Kasumi-1 (cell line): ENCODE measurements at places on chromosomes 7 and 10.

DNA sequence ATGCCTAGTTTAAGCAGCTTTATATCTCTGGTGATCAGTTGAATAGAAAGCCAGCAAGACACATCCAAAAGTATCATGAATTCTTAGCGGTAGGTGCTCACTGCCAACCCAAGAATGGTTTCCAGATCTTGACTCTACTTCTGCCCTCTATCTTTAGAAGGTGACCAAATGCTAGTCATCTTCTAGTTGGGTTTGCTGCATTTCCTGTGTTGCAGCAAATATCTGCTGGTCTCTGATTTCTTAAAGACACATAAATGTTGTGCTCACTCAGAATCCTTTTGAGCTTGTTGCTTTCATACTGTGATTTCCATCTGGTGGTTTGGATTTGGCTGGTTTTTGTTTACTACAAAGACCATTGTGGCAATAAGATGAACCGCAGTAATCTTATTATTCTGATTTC lies 2.2 kb downstream of the CDC123 start:
- no peak for DNase-seq

GRCh38 chr10:35420827-35421552 lies 84.7 kb downstream of the CCNY start:
- DNase-seq, result no peak

DNA sequence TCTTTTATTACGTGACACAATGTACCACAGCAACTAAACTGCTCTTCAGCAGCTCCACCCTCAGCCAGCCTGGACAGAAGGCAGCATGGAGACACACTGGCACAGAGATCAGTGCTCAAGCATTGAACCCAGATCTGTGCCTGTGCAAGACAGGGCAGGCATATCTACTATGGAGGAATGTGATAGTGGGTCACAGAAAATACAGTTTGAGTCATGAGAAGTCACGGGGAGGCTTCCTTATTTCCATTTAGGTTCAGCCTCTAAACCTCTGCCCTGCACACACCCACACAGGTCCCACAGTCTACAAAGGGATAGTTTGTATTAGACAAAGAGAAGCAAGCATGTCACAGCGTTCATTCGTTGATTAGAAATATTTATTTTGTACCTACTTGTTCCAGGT lies 187.4 kb upstream of the AGR3 start:
- DNase-seq, result no peak

- peak; percentile 92 for DNase-seq
Measured at GRCh38 chr10:61896854-61897661, 4.4 kb upstream of the ARID5B start.

- no peak for DNase-seq
Measured at GRCh38 chr7:38506756-38507155, 124.4 kb downstream of the AMPH start.

GRCh38 chr10:87952612-87953011 lies 89.2 kb downstream of the PTEN start:
- no peak for DNase-seq

GRCh38 chr10:48194830-48195229 lies 79.7 kb downstream of the FRMPD2 start:
- DNase-seq, result no peak

GRCh38 chr7:10804770-10805169 lies 168.9 kb upstream of the PHF14 start:
- DNase-seq, result no peak

- no peak for DNase-seq
Measured at GRCh38 chr10:95314192-95314918, 23.6 kb upstream of the PDLIM1 start.

GRCh38 chr7:3598854-3599253 lies 297.8 kb downstream of the SDK1 start:
- DNase-seq, result no peak

- no peak for DNase-seq
Measured at GRCh38 chr7:32323712-32324111, 166.5 kb downstream of the LSM5 start.

DNA sequence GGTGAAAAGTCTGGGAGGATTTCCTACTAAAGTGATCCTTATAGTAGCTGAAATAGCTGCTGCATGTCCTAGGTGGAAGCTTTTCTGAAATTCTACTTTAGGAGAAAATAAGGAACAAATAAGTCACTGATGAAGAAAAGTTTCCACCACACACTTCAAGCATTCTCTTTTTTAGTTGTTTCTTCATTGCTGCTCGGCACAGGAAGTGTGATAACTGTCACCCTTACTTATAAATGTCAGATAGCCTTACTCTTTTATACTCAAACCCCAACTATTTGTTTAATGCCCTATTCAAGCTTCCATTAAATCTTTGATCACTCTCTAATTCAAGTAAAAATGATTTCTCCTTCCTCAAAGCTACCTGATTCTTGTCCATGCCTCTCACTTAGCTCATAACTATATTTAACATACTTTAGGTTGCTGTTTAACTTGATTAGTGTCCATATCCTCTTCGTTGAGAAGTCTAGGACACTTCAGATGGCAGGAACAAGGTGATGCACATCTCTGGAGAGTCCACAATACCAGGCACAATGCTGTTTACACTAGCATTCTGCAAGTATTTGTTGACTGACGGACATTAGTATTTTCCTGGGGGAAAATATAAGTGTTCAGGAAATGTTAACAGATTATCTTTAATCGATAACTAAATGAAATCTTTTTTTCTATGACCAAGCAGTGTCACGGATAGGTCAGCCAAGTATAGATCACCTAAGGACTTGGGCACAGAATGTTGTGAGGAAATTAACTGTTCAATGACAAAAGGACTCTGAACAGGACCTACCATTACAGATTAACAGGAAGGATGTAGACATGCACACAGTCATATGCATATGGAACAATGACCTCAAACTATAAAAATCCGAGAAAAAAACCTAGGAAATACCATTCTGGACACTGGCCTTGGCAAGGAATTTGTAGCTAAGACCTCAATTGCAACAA lies 67.4 kb downstream of the ZNF438 start:
- DNase-seq, result no peak

DNA sequence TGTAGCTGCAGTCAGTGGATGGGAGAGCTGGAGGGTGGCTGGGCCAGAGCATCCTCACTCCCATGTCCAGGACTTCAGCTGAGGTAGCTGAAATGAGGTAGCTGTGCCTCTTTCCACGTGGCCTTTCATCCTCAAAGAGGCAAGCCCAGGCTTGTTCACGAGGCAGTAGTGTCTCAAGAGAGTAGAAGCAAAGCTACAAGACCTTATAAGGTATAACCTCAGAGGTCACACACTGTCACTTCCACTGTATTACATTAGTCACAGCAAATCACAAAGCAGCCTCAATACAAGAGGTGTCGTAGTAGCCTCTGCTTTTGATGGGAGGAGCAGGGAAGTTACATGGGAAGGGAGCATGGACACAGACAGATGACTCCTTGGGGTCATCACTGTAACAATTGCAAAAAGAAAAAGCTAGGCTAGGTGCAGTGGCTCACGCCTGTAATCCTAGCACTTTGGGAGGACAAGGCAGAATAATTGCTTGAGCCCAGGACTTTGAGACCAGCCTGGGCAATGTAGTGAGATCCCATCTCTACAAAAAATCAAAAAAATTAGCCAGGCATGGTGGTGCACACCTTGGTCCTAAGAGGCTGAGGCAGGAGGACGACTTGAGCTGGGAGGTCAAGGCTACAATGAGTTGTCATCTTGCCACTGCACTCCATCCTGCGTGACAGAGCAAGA lies 97.5 kb downstream of the SKIDA1 start:
- DNase-seq, result no peak

- no peak for DNase-seq
Measured at GRCh38 chr7:879093-879492, 2.7 kb downstream of the GET4 start.
